ENCODE measurements at places on chromosomes 1 and 21. TPM values are rescaled to one million over a fixed set of nuclear protein-coding genes. Genes with fewer than 3 reads are reported as not detected.

GRCh38 chr1:20194757-20195461, 8.6 kb upstream of the PLA2G2C start:
- no peak overlapping the region for H3K4me3 ChIP-seq
- H3K27ac ChIP-seq: no peak overlapping the region
- H3K36me3 ChIP-seq: no peaks in the 10 kb centered on the region
- no peaks in the 10 kb centered on the region for H3K4me1 ChIP-seq
- no peak for DNase-seq

DNA sequence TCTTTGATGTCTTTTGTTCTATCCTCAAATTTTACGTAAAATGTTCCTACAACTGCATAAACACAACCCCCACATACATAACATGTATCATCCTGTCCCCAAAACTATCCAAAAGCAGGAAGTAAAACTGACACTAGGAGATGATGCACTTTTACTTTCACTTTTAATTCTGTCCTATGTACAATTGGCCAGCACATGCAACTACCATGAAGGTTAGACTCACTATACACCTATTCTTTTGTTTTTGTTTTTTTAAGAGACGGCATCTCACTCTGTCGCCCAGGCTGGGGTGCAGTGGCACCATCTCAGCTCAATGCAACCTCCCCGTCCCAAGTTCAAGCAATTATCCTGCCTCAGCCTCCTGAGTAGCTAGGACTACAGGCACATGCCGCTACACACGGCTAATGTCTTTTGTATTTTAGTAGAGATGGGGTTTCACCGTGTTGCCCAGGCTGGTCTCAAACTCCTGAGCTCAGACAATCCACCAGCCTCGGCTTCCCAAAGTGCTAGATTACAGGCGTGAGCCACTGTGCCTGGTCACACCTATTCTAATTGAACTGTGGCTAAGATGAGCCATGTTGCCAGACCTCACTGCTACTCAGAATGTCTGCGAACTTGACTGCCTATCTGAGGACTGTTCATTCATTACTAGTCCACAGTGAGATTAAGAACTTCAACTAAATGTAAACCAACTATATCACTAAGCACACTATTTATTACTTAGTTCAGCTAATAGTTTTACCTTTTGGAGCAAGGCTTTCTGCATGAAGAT, 48.0 kb downstream of the TOR3A start:
- peaks cover 53% of the 10 kb centered on the region for H3K4me1 ChIP-seq
- no peaks in the 10 kb centered on the region for H3K27me3 ChIP-seq
- peak overlapping the region; percentile 81 for H3K27ac ChIP-seq
- no peak for DNase-seq

DNA sequence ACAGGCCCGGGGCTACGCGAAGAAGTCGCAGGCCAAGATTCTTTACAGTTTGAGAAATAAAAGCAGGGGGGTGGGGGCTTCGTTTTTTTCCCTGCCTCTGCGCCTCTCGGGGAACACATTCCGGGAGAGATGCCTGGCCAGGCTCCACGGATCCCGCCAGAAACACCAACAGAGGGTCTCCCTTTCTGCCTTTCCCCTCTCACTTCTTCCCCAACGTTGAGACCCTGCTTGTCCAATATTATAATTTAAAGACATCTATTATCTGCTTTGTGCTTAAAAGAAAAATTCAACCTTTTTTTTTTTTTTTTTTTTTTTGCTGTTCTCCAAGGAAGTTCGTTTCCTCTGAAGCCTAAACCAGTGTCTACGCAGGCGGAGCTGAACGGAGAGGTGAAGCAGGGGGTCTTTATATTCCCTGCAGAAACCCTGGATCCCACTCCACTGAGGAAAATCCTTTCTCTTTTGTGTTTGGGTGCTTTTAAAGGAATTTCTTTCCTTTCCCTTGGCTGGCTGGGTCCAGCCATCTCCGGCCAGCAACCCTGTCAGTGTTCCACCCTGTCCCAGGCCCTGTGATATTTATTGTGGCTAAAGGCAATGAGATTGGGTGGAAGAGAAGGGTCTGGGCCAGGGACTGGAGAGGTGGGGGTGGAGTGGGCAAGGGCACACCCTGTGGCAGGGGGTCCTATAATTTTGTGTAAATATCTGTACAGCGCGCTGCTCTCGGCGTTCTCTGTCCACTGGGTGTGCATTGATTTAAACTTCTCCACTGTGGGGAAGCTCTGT, 2.2 kb downstream of the FOXD2 start:
- no peak for DNase-seq
- H3K36me3 ChIP-seq: no peaks in the 10 kb centered on the region
- no peak overlapping the region for H3K4me3 ChIP-seq
- peaks cover 5% of the 10 kb centered on the region for H3K27me3 ChIP-seq
- H3K4me1 ChIP-seq: peaks cover 31% of the 10 kb centered on the region
- H3K27ac ChIP-seq: no peak overlapping the region

DNA sequence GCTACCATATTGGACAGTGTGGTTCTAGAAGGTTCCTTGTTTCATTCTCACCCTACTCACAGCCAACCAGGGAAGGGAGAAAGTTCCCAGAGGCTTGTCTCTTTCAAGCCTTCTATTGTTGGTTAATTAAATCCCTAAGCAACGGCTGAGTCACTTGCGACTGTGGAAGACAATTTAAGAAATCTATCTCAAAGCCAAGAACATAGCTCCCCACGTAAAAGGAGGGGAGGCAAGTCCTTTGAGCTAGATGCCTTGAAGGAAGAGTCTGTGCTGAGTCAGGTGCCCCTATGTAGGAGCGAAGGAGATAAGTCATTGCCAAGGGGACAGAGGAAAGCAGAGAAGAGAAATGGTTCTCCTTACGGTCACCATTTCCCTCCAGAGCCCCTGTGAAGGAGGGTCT, 79.4 kb upstream of the PPP2R5A start:
- no peak overlapping the region for H3K4me3 ChIP-seq
- no peaks in the 10 kb centered on the region for H3K27me3 ChIP-seq
- no peaks in the 10 kb centered on the region for H3K4me1 ChIP-seq

DNA sequence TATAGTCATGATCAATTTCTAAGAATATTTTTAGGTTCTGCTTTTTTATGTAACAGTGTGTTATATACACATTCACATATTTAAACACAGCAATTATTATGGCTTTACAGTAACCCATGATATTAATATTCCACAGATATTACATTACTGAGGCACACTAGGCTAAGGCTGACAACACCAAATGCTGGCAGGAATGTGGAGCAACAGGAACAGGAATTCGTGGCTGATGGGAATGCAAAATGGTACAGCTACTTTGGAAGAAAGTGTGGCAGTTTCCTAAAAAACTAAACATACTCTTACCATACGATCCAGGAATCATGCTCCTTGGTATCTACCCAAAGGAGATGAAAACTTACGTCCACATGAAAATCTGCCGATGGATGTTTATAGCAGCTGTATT, 1.9 kb upstream of the KCNJ9 start:
- no peak overlapping the region for H3K27ac ChIP-seq
- peaks cover 60% of the 10 kb centered on the region for H3K27me3 ChIP-seq
- H3K36me3 ChIP-seq: no peaks in the 10 kb centered on the region

Gene ITLN1
- total RNA-seq: not detected

Gene LINGO4
- not detected for total RNA-seq

Gene DDAH1
- total RNA-seq: 93.0 TPM

All from chondrocyte (in vitro differentiated cells).